ENCODE measurements at places on chromosomes 7 and 10.

DNA sequence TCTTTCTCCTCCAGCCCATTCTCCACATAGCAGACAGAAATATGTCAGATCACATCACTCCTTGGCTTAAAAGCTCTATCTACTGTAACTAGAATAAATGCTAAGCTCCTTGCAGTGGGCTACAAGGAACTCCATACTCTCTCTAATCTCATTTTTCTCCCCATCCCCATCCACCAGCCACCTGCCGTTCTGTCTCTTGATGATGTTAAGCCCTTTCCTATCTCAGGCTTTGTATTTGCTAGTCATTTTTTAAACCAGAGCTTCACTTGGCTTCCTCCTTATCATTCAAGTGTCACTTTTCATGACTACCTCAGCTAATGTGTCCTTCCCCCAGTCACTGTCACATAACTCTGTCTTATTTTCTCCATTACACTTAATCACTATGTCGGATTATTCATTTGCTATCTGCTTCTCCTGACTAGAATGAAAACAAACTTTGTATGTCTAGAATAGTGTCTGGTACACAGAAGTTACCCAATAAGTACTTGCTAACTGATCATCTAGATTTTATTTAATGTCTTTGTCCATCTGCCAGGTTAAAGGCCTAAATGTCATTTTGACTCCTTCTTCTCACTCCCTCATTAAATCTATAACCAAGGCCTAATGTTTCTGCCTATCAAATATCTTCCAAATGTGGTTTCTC lies 87.2 kb upstream of the RPA3 start:
- DNase-seq, result no peak

DNA sequence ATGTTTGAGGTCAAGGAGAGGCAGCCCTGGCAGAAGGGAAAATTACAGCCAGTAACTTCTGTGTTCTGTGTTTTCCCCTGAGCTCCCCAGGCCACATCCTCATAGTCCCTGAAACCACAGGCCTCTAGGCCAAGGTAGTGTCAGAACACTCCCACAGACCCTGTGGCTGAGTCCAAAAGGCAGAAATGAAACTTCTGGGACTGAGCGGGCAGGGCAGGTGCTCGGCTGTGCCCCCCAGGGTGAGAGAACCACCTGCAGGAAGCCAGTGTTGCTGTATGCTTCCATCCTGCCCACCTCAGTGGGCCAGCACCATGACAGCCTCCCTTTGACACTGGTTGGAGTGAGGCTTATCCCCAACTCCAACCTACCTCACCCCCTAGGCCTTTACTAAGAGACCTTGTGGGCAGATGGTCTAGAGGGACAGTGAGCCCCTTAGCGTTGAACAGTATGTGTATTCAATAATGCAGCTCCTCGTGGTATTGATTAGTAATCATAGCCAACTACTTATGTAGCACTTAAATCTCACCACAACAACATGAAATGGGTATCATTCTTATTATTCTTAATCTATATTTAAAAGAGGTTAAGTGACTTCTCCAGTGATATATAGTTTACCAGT lies 30.3 kb downstream of the PIK3CG start:
- no peak for DNase-seq

DNA sequence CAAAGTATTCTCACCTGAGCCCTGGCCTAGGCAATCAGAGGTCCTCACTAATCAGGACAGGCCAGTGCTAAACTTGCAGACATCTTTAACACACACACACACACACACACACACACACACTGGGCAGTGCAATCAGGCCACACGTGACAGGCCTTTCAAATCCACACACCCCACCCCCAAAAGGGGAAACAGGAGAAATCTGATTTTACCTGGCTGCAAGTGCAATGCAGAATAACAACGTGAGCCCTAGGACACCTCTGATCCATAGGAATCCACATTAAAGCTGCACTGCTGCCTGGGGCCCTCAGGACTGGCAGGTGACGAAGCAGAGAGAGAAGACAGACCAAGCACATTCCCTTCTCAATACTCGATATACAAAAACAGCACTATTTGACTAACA lies 218.9 kb downstream of the FAM107B start:
- DNase-seq, result no peak

- peak; percentile 84 for DNase-seq
These were observed 2.0 kb upstream of the LZTS2 start for GRCh38 chr10:100997360-100998182.

DNA sequence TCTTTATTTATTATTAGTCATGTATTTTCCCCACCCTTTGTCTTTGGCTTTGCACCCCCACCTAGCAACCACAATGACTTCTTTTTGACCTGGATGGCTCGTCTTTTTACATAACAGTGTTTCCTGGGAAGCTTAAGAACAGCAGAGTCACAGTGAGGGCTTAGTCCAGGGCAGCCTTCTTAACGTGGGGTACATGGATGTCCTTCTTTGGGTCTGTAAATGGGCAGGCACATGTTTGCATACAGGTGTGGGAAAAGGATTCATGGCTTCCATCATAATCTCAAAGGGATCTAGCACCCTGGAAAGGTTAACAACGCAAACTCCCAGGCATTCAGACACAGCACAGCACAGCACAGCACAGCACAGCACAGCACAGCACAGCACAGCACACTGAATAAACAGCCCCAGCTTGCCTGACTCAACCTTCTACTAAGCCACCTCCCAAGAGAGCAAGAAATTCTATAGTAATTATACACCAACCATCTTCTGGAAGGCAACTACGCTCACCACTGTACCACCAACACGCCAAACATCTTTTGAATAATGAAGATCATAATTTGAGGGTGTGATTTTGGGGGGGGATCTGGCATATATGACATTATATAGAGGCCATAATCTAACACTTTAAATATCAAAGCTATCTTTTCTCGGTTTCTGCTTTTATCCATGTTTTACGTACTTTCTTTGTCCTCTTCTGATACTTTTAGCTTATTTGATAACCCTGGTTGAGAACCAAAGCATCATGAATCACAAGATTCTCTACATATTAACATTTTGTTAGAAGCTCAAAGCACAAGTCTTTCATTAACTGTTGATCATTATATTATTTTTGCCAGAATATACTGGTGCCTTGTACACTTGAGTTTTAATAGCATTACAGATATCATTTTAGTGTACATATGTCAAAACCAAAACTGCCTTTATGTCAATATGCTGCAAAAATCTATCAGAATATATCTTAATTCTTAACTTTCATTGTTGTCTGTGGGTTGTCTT lies 177.2 kb upstream of the KLF14 start:
- DNase-seq, result no peak

Data from body of pancreas (tissue), 4 donors.